Astrocyte of the spinal cord (primary cell): ENCODE measurements at places on chromosomes 11 and 22.

GRCh38 chr22:49930596-49931412 lies 12.4 kb downstream of the CRELD2 start:
- peak; percentile 43 for DNase-seq

DNA sequence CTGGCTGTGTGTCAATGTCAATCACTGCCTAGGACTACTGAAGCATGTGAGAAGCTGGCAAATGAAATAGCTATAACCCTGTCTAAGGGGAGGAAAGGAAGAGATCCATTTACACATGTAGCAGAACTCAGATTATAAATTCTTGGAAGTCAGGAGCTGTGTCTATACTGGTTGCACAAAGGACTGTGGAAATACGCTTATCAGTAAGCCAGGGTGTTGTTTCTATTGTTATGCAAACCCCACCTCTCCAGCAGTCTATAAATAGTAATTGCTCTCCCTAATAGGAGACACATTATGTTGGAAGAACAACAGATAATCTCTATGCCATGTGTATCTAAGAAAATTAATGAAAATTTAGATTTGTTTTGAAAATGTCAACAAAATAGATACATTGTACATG lies 693.4 kb upstream of the CCDC90B start:
- no peak for DNase-seq

DNA sequence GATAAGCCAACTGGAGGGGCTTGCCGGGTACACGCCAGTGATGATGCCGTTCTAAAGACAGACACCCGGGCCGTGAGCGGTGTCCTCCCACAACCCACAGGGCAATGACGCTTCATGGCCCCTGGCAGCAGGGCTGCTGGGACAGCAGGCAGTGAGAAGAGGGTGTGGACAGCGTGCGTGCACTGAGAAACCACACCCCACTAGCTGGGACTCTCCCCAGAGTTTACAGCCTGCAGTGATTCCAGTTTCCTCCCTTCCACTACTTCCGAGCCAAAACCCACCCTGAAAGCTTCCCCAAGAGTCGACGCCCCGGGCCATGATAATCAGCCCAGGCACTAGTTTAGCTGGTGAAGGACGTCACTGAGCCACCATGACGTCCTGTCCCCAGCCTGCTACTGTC lies 29.2 kb downstream of the CPT1A start:
- no peak for DNase-seq

- no peak for DNase-seq
Measured at GRCh38 chr11:119989159-119989821, 148.6 kb downstream of the TRIM29 start.

- DNase-seq: no peak
Measured at GRCh38 chr11:44673688-44674087, 53.1 kb upstream of the TSPAN18 start.

DNA sequence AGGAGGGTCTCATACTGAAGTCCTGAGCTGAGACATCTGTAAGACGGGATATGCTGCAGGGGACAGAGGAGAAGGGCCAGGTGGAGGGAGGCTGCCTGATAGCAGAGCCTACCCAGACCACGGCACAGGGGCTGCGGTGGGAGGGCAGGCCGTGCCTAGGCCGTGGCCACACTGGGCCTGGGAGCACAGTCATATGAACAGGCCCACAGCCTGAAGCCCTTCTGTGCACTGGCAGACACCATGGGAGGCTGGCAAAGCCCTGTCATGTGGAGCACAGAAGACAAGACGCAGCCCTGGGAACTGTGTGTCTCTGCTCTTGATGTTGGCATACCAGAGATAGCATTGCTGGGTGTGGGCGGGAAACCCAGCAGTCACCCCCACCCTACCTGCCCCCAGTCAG lies 3.3 kb downstream of the SPATA19 start:
- no peak for DNase-seq

GRCh38 chr11:111336062-111336461 lies 37.7 kb downstream of the POU2AF3 start:
- no peak for DNase-seq

- DNase-seq: no peak
Measured at GRCh38 chr11:66363805-66364535, 7.6 kb downstream of the SLC29A2 start.

DNA sequence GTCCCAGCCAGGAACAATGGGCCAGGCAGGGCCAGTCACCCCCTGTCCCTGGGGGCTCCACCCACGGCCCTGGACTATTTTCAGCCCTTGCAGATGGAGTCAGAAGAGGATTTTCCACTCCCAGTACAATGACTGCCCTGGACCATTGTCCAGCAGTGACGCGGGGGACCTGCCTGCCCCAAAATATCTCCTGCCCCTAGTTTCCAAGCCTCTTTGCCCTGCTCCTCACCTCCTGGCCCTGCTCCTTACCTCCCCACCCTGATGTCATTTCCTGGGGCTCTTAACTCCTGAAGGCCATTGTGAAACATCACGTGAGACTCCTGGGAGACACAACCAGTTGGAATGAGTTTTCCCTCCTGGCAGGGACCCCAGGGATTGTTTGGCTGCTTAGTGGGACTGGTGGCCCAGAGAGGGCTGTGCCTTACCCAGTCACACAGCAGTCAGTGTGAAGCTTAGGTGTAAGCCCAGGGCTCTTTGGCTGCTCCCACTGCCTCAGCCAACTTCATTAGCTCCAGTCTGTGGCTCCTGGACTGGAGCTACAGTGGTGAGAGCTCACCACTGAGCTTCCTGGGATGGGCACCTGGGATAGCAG lies 22.2 kb downstream of the P2RY2 start:
- no peak for DNase-seq

DNA sequence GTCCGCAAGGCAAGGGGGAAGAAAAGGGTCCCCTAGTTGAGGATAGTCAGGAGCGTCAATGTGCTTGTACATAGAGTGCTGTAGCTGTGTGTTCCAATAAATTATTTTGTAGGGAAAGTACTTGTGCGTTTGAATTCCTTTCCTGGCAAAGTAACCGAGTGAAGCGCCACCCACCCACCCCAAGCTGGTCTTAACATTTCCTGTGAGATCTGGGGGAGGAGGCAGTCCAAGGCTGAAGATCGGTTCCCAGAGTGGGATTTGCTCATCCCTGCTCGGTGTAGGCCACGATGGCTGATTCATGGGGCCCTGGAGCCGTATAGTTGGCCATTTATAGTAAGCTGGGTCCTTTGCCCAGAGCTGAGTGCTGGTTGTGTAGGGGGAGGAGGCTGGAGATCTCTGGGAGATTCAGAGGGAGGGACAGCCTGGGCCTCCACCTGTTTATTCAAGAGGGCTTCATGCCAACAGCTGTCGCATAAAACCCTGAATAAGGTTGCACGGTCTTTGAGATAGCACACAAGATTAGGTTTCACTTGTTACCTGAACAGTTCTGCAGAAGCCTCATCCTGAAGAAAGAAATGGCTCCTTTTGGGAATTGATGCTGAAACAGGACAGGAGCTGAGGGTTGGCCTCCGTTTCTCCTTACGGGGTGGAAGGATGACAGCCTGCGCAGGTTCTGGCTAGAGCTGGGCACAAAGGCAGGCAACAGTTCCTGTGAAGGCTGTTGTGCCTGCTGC lies 2.4 kb downstream of the ATF4 start:
- DNase-seq: peak; percentile 57

DNA sequence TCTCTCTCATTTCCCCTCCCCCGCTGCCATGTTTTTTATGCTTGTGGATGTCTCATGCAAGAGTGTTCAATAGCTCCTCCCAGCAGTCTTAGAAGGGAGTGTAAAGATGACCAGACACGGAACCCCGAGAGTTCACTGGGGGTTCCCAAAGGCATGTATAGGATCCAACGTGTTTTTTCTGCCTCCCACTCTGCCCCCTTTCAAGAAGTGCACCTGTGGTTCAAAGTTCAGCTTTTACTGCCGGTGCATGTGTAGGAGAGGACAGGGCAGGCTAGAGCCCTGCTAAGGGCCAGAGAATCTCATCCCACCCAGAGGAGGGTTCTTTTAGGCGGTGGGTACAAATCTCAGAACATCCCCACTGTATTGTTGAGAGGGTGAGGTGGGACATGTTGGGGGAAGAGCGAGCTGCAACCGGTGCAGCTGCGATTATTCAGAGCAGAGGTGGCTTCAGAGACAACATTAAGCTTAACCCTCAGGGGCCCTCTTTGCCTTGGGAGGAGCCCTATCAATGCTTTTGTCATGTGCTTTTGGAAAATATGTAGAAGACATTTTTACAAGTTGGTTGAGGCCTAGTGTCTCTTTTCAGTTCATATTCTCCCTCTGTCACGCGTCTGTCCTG lies 14.5 kb downstream of the MIF start:
- DNase-seq: no peak
